ENCODE measurements at places on chromosomes 16 and 17.

DNA sequence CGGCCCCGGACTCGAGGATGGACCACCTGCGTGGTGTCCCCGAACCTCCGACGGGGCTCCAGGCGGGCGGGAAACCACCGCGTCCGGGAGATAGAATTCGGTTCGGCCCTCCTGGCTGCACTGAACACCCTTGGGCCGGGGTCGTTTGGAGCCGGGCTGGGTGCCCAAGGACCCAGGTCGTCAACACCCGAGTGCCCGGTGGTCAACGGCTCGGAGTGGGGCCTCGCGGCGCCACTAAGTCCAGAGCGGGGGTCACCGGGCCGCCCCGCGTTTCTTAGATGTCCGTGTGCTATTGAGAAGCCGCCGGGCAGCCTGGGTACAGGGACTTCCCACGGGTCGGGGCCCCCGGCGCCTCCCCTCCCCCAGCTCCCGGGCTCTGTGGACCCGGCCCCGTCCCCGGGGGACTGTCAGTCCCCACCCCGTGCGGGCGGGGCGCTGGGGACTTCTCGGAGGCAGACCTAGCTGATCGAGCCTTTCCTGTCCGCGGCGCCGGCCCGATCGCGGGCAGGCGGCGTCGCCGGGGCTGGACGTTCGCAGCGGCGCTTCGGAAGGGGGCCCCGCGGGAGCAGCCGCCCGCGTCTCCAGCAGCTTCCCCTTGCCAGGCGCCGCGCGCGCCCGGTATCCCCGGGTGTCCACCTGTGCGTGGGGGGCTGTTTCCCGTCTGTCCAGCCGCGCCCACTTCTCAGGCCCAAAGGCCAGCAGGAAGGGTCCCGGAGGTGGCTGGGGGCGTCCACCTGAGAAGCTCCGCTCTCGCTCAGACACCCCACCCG is 655 bp upstream of the NPTX1 start:
- DNase-seq: no peak

DNA sequence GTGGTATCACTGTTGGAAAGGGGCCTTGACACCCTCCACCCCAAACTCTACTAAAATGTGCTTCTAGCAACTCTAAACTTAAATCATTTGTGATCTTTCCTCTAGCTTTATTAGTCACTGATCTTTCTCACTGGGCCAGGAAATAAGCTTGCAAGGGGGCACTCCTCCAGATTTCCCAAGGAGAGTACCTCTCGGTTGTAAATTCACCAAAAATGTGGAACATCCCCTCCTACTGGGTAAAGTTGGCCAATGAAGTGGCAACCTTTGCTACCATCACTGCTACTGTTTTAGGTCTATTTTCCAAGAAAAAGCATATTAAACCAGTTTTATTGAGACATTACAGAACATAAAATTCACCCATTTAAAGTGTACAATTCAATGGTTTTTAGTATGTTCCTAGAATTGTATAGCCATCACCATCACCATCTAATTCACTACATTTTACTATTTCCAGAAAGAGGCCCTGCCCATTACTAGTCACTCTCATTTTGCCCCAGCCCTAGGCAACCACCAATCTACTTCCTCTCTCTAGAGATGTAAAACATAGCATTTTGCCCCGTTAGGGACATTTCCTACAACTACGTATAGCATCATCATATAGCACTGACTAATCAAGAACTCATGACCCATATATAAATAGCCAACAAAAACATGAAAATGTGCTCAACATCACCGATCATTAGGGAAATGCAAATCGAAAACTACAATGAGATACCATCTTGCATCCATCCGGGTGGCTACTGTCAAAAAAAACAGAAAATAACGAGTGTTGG is 44.6 kb upstream of the ADCY9 start:
- DNase-seq: no peak

GRCh38 chr16:2415085-2415484 is 14.2 kb upstream of the CCNF start:
- DNase-seq: no peak

DNA sequence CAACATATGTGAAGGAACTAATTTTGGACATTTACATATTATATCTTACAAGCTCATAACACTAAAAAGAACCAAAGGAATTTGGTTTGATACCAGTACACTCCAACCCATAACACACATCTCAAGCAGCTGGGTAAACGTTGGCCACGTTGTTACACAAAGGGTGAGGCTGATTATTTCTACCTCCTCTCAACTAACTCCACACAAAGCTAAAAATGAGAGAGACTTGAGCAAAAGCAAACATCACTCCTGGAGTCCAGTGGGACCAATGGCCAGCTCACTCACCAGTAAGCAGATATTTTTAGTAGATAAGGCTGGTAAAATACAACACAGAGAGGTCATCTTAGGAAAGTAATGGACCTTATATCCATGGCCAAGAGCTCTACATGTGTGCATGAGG is 207.6 kb downstream of the MRTFB start:
- no peak for DNase-seq

- no peak for DNase-seq
These were observed 106.8 kb downstream of the METRNL start for GRCh38 chr17:83186226-83186625.
